Naive thymus-derived CD8-positive, alpha-beta T cell (primary cell): ENCODE measurements at places on chromosomes 5 and 9. TPM values are rescaled to one million over a fixed set of nuclear protein-coding genes. Genes with fewer than 3 reads are reported as not detected.

The CDX1 gene
- not detected for total RNA-seq

DNA sequence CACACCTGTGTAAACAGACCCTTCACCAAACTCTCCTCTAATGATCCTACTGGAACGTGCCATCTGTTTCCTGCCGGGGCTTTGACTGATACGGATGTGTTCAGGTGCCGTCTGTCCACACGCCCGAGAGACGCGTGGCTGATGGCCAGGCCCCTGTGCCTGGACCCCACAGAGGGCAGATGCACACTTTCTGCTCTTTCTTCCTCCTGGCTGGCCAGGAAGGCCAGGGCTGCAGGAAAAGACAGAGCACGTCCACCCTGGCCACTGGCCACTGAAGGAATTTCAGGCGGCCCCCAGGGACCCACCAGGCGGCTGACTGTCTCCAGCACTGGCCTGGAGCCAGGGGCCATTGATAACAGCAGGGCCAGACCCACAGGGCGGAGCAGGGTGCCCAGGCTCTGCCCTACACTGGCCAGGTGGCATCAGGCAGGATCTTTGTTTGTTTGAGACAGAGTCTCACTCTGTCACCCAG lies 3.6 kb upstream of the ENG start:
- H3K36me3 ChIP-seq = no peaks in the 10 kb centered on the region
- DNase-seq = no peak
- H3K27ac ChIP-seq = no peak overlapping the region
- H3K4me1 ChIP-seq = peaks cover 74% of the 10 kb centered on the region
- H3K27me3 ChIP-seq = no peaks in the 10 kb centered on the region

The FGF10 gene
- total RNA-seq = not detected

- no peak overlapping the region for H3K27ac ChIP-seq
- H3K36me3 ChIP-seq = peaks cover 4% of the 10 kb centered on the region
- no peak for DNase-seq
- no peaks in the 10 kb centered on the region for H3K27me3 ChIP-seq
- H3K4me1 ChIP-seq = peaks cover 32% of the 10 kb centered on the region
These were observed 9.1 kb downstream of the AP3S1 start for GRCh38 chr5:115850744-115851416.

DNA sequence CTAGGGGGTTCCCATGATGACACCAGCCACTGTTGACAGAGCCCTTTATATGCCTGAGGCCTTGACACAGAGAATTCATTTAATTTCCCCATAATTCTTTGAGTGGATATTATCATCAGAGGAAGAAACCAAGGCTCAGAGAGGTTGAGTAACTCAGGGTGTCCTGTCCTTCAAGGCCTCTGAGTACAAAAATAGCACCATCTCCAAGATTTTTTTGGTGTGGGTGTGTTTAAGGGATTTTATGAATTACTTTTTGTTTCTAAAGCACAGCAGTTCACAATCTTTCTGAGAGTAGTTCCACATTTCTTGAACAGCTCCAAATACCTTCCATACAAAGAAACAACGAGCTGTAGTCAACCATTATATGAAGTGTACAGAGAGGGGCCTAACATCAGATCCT lies 6.2 kb upstream of the GSN start:
- no peaks in the 10 kb centered on the region for H3K4me1 ChIP-seq
- H3K27me3 ChIP-seq = no peaks in the 10 kb centered on the region
- H3K36me3 ChIP-seq = no peaks in the 10 kb centered on the region

- no peak for DNase-seq
- no peaks in the 10 kb centered on the region for H3K36me3 ChIP-seq
These were observed 322.6 kb upstream of the WWC1 start for GRCh38 chr5:167968837-167969236.

- no peaks in the 10 kb centered on the region for H3K4me1 ChIP-seq
- H3K4me3 ChIP-seq = no peak overlapping the region
- no peaks in the 10 kb centered on the region for H3K36me3 ChIP-seq
- no peak for DNase-seq
These were observed 185.5 kb downstream of the SPOCK1 start for GRCh38 chr5:137313526-137314175.

The BTNL8 gene
- not detected for total RNA-seq

The OTP gene
- not detected for total RNA-seq

DNA sequence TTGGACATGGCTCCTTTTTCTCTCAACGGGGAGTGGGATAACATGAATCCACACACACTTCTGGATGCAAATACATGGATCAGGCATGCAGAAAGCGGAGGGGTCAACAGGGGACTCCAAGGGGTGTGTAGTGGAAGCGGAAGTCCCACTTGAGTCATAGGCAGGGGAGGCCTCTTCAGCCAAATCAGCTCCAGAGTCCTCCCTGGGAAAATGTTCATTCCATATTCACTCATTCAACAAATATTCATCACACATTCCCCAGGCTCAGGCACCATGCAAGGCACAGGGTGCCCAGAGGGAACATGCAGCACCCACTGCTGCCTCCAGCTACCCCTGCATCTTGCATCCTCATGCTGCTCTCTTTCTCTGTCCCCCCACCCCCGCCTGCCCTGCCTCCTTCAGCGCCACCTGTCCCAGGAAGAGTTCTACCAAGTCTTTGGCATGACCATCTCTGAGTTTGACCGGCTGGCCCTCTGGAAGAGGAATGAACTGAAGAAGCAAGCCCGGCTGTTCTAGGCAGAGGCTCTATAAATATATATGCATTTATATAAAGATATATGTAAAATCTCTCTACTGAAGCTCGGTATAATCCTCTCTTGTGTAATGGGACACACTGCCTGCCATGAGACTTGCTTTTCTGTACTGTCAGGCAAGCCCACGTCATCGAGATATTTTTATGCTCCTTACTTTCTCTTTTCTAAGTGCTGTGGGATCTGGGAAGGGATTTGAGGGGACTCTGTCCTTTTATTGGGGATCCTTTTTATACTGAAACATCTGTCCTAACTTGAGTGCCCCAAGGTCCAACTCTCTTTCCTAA lies 13.6 kb upstream of the AFAP1L1 start:
- H3K4me1 ChIP-seq = peaks cover 5% of the 10 kb centered on the region
- H3K27ac ChIP-seq = no peak overlapping the region
- no peaks in the 10 kb centered on the region for H3K36me3 ChIP-seq
- no peaks in the 10 kb centered on the region for H3K27me3 ChIP-seq
- DNase-seq = no peak

DNA sequence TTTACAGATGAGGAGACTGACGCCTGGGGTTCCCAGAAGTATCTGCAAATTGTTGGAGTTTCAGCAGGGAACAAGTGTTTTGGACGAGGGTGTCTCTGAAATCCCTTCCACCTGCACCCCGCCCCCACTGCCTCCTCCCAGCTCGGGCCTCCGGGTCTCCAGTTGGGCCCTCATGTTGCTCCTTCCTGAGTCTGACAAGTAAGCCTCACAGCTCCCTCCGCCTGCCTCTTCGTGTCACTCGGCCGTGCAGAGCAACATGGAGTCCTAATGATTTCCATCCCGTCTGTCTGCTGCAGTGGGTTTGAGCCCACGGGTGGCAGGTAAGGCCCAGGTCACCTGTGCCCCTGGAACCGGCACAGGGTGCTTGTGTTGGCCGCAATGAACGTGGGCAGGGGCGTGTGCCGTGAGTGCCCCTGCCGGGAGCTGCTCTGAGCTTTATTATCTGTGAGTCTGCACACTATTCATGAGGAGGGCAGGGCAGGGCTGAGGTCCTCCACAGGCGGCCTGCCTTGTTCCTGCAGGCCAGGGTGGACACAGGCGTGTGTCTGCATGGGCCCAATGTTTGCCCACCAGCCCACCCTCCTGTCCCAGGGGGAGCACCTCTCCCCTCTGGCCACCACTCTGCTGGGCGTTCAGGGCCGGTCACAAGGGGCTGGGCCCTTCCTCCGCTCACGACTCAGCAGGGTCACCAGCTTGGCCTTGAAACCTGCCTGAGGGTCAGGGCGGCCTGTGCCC lies 6.1 kb downstream of the DOK3 start:
- no peak for DNase-seq
- H3K4me1 ChIP-seq = peaks cover 39% of the 10 kb centered on the region
- no peaks in the 10 kb centered on the region for H3K27me3 ChIP-seq
- H3K4me3 ChIP-seq = no peak overlapping the region

DNA sequence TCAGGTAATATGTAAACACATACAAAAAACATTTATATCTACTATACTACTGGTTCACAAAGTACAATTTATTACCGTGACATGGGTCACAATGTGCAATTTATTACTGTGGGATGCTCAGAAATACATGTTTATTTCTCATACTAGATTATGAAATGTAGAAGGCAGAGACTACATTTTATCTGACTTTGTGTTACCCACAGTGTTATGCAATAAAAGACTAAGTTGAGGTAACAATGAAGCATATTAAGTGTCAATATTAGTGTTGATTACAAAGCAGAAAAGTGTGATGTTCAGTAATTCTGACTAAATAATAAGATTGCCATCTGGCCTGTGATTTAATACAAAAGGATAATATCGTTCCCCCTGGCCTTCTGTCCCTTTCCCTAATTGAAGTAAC lies 42.4 kb downstream of the CPLANE1 start:
- no peak overlapping the region for H3K27ac ChIP-seq
- H3K4me1 ChIP-seq = peaks cover 4% of the 10 kb centered on the region
- no peak for DNase-seq
- H3K36me3 ChIP-seq = peaks cover 10% of the 10 kb centered on the region
- no peak overlapping the region for H3K4me3 ChIP-seq
- H3K27me3 ChIP-seq = no peaks in the 10 kb centered on the region

GRCh38 chr5:159883522-159883950 lies 32.7 kb upstream of the ADRA1B start:
- H3K4me3 ChIP-seq = no peak overlapping the region
- no peaks in the 10 kb centered on the region for H3K36me3 ChIP-seq
- DNase-seq = no peak
- H3K27ac ChIP-seq = no peak overlapping the region
- no peaks in the 10 kb centered on the region for H3K4me1 ChIP-seq

- no peak overlapping the region for H3K4me3 ChIP-seq
- peaks cover 17% of the 10 kb centered on the region for H3K27me3 ChIP-seq
- no peak overlapping the region for H3K27ac ChIP-seq
- DNase-seq = no peak
These were observed 28.5 kb downstream of the DPYSL3 start for GRCh38 chr5:147481376-147481775.

GRCh38 chr9:107577140-107577776 lies 87.7 kb upstream of the KLF4 start:
- no peaks in the 10 kb centered on the region for H3K4me1 ChIP-seq
- H3K4me3 ChIP-seq = no peak overlapping the region
- no peaks in the 10 kb centered on the region for H3K36me3 ChIP-seq
- no peak for DNase-seq

DNA sequence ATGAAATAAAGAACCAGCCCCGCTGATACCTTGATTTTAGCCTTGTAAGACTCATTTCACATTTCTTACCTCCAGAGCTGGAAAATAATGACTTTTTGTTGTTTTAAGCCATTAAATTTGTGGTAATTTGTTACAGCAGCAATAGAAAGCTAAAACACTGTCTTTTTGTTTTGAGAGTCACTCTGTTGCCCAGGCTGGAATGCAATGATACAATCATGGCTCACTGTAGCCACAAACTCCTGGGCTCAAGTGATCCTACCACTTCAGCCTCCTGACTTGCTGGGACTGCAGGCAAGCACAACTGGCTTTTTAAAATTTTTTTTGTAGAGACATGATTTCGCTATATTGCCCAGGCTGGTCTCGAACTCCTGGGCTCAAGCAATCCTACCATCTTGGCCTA lies 34.7 kb upstream of the MYO10 start:
- no peaks in the 10 kb centered on the region for H3K4me1 ChIP-seq
- no peak for DNase-seq
- H3K4me3 ChIP-seq = no peak overlapping the region
- H3K36me3 ChIP-seq = no peaks in the 10 kb centered on the region

The EQTN gene
- not detected for total RNA-seq
